ENCODE measurements at places on chromosomes 2 and 18.

GRCh38 chr2:230176996-230177395, 42.8 kb downstream of the SP110 start:
- DNase-seq, result no peak

- no peak for DNase-seq
These were observed 58.2 kb downstream of the CAB39 start for GRCh38 chr2:230770804-230771203.

GRCh38 chr2:221377597-221377996, 194.5 kb downstream of the EPHA4 start:
- no peak for DNase-seq

GRCh38 chr18:45357686-45358470, 257.4 kb upstream of the SLC14A2 start:
- no peak for DNase-seq

GRCh38 chr18:7023581-7023980, 94.0 kb downstream of the LAMA1 start:
- DNase-seq, result no peak

GRCh38 chr2:53028225-53028624, 739.4 kb upstream of the CHAC2 start:
- no peak for DNase-seq

GRCh38 chr2:132547090-132547687, 122.8 kb downstream of the LYPD1 start:
- no peak for DNase-seq

GRCh38 chr2:150978053-150978452, 283.6 kb downstream of the RBM43 start:
- DNase-seq, result no peak

GRCh38 chr2:8365331-8365910, 316.4 kb upstream of the ID2 start:
- no peak for DNase-seq

DNA sequence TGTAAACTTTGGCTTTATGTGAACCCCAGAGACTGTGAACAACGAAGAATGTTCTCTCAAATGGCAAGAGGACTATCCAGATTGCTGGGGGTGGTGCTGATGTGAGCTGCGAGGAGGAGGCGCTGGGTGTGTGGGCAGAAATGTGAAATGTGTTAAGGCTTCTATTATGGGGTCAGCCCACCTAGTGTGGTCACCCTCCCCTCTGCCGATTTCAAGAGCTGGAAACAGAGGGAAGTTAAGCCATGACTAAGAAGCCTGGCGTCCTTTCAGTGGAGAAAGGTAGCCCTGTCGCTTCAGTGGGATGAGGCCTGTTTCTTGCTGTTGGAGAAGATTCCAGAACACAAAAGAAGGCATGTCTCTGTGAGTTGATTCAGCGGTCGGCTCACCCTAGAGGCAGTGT, 89.0 kb upstream of the KCTD1 start:
- DNase-seq, result no peak

- no peak for DNase-seq
These were observed 21.7 kb downstream of the TNP1 start for GRCh38 chr2:216838151-216838550.

DNA sequence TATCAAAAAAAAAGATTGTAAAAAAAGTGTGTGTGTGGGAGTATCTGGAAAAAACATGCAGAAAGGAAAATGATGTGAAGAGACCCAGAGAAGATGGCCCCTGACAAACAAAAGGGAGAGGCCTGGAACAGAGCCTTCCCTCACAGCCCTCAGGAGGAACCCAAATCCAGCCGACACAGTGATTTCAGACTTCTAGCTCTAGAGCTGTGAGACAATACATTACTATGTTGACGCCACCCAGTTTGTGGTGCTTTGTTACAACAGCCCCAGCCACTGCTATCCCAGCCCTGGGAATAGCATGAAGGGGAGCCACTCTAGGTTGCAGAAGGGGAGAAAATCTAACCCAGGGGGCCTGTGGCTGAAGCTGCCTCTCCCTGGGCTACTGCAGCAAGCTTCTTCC, 59.0 kb upstream of the ZBTB7C start:
- no peak for DNase-seq

GRCh38 chr18:75496151-75496550, 68.6 kb upstream of the SMIM21 start:
- DNase-seq, result no peak

DNA sequence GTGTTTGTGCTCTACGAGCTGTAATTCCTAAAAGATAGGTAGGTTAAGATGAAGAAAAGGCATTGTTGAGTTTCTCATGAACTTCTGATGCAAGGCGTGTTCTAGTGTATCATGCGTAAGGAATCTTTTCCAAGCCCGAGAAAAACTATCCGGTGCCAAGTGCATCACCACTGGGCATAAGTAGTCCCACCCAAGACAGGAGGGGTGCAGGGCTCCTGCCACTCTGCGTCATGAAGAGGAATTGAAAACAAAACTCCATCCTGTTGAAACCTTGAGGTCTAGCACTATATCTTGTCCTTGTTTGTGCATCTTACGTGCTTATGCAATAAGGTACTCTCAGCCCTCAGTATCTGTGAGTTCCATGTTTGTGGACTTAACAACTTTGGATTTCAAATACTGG, 45.7 kb downstream of the RAB31 start:
- DNase-seq, result no peak

DNA sequence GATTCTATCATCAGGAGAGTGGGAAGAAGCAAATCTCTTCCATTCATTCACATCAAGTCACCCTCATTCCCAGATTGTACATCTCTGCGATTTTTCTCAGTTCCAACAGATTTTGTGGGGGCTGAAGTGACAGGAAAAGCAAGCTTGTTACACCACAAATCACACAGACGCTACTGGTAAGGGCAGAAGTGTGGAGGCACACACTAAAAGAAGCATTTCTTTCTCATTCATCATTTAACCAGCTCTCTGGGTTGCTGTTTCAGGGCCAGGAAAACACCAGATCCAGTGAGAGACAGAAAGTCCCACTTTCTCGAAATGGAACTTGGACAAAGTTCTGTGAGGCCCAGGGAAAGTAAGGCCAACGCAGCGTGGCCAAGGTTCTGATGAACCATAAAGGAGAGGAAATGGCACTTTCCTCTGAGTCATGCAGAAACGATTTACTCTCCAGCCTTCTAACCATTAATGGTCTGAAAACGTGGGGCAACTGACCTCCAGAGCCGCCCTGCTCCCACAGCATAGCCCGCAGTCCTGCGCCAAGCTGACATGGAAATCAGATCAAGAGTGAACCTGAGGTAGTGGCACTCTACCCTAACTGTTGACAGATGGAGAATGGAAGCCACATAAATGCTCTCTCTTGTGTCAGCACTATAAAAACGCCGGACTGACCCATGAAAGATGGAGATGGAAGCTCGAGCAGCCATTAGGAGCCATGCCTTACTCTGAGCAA, 191.0 kb downstream of the C1D start:
- DNase-seq, result no peak

- no peak for DNase-seq
These were observed 206.6 kb upstream of the SETBP1 start for GRCh38 chr18:44474067-44474411.

GRCh38 chr2:189466046-189466445, 24.8 kb downstream of the WDR75 start:
- DNase-seq, result no peak

- no peak for DNase-seq
These were observed 113.7 kb upstream of the ZFP36L2 start for GRCh38 chr2:43340066-43340465.

DNA sequence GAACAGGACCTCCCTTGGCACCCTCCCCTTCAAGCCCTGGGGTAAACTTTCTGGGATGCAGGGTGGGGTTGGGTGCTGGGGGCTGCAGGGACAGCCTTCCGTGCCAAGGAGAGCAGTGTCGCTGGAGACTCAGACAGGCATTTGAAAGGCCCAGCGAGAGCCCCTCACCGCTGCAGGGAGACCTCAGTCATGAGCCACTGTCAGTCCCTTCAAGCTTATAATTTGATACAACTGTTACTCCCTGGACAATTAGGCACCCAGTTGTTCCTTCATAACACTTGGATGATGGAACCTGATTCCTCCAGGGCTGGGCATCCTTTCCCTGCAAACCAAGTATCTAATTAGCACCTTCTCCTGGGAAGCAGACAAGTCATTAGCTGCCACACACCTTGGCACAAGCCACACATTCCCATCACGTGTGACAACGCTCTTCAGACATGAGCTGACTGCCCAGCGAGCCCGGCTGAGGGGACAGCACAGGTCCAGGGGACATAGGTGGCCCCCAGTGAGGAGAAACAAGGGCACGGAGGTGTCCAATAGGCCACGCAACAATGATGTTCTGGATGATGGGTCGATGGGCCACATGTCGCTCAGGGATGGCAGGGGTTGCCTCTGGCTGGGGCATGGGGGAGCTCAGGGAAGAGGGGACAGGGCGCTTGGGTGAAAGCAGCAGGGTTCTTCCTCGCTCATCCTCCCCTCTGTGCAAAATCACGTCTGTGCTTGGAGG, 59.6 kb downstream of the KCNF1 start:
- DNase-seq, result no peak

DNA sequence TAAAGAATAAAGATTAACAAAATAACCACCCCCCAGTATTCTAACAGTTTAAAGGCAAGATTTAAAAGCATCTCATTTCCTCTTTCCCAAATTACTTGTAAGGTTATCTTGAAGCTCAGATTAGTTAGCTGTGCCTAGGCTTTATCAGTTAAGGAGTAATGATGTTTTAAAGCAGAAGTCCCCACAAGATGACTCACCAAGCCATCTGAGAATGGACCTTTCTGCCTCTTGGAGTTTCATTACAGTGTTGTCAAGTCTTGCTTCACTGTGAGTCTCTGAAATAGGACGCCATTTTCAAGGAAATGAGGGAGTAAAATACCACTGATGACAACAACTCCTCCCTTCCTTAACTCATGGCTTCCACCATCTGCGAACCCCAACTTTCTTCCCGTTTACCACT, 35.9 kb downstream of the ZNF385B start:
- DNase-seq, result no peak

- no peak for DNase-seq
These were observed 2.4 kb upstream of the MYL12A start for GRCh38 chr18:3245185-3245564.

- DNase-seq, result no peak
These were observed 14.3 kb downstream of the KCNK3 start for GRCh38 chr2:26706616-26707473.

GRCh38 chr2:42960842-42961180, 168.4 kb upstream of the HAAO start:
- DNase-seq, result no peak

DNA sequence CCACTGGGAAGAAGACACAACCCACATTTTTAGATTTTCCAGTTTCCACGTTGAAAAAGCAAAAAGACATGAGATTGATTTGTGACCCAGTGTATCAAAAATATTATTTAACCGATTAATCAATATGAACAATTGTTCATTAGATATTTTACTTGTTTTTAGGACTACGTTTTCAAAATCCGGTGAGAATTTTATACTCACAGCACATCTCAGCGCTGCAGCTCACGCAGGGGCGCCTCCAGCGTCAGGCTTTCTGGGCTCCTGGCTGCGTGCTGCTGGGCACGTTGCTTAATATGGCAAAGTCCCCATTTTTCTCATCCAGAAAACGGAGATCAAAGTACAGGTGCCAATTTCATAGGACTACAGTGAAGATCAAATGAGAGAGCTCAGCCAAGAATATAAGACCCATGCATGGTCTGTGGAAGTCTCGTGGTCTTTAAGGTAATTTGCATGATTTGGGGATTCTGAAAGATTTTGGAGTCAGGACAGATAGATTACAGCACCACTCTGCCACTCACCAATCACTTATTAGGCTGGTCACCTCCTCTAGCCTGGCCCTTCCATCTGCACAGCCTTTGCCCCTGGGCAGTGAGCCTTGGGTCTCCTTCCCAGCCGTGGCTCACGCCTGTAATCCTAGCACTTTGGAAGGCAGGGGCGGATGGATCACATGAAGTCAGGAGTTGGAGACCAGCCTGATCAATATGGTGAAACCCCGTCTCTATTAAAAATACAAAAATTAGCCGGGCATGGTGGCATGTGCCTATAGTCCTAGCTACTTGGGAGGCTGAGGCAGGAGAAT, 36.2 kb downstream of the PTPN18 start:
- no peak for DNase-seq

- no peak for DNase-seq
These were observed 18.3 kb upstream of the ICOS start for GRCh38 chr2:203918264-203918663.

DNA sequence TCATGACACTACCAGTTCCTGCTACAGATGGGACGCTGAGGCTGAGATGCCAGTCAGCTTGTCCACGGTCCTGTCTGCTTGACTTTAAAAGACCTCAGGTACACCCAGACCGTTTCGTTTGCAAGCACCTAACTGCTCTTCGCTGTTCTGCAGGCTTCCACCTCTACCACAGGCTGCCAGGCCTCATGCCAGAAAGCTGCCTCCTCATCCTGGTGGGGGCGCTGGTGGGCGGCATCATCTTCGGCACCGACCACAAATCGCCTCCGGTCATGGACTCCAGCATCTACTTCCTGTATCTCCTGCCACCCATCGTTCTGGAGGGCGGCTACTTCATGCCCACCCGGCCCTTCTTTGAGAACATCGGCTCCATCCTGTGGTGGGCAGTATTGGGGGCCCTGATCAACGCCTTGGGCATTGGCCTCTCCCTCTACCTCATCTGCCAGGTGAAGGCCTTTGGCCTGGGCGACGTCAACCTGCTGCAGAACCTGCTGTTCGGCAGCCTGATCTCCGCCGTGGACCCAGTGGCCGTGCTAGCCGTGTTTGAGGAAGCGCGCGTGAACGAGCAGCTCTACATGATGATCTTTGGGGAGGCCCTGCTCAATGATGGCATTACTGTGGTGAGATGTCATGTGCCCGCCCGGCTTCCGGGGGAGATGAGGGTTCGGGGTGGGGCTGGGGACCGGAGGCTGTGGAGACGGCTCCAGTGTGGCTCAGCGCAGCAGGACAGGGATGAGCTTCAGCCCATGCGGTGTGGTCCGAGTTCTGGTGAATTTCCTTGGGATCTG, 5.9 kb downstream of the SLC9A4 start:
- no peak for DNase-seq

- no peak for DNase-seq
These were observed 315.5 kb upstream of the MYT1L start for GRCh38 chr2:2646433-2647051.

GRCh38 chr2:232421189-232421785, 14.6 kb downstream of the ALPG start:
- DNase-seq, result no peak

DNA sequence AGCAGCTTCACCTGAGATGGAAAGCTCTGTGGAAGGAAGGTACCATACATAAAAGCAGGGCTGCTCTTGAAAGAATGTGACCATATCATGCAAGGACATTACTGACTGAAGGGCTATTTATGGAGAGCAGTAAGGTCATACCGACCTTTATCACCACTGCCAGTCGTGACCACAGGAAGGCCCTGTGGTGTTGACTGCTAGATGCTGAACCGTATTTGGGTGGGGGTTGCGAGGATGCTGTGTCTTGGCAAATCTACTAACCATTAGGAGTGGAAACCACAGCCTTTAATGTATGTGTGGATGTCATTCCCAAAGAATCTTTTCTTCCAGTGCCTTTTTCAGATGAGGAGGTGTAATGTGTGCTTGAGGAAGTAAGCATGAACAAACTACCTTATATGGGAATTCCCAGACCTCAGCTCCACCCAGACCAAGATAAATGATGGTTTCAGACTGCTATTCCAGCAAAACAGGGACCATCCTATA, 60.8 kb downstream of the LIMS1 start:
- DNase-seq, result no peak

- no peak for DNase-seq
These were observed 347.8 kb downstream of the ALK start for GRCh38 chr2:29573612-29574011.

Data from activated T-helper 1 cell treated with Interleukin-2 at 50 U/mL for 16 hours (primary cell).